Panc1 (cell line): ENCODE measurements at places on chromosomes 7 and 10.

- DNase-seq, result peak; percentile 20
Observed at GRCh38 chr10:48655411-48656240, 29.0 kb upstream of the WDFY4 start.

DNA sequence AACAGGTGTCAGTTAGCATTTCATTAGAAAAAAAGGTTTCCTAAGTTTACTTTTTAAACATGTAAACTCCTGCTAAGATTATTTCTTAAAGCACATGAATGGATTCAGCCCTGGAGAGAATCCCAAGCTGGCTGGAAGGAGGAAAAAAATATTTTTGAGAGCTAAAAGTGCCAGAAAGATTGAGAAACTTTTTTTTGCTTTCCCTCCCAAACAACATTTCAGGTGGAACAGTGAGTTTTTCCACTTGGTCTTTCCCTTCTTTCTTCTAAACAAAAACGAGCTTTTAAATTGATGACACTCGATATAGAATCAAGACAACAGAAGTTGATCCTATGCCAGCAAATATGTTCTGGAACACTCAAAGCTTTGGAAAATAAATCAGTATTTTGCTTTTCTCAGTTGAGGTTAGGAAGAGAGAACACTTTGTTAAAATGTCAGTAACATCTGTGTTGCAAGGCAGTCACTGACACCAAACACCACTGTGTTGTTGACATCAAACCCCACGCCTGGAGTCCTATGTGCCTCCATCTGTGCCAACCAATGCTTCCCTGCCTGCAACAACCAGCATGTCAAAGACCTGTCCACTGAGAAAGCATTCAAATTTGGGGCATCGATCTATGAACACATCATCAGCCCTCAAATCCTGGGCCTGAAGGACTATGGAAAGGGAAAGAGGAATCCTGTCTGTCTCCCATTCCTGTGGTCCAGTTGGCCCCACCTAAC, 22.9 kb upstream of the INSIG1 start:
- no peak for DNase-seq

DNA sequence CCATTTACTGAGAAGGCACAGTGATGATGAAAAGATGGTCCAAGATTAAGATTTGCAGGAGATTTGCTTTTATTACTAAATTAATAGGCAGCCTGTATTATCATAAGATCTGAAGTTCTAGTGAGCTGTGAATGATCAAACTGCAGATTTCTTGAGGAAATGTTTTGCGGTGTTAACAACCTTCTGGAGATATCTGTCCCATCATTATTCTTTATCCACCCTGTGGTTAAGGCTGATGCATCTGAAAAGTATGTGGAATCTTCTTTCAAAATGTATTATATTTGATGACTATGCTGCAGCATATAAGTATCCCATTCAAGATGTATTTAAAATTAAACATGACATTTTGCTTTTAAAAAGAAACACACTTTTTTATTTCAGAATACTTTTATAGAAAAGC, 150.3 kb downstream of the POLR1F start:
- DNase-seq, result no peak

DNA sequence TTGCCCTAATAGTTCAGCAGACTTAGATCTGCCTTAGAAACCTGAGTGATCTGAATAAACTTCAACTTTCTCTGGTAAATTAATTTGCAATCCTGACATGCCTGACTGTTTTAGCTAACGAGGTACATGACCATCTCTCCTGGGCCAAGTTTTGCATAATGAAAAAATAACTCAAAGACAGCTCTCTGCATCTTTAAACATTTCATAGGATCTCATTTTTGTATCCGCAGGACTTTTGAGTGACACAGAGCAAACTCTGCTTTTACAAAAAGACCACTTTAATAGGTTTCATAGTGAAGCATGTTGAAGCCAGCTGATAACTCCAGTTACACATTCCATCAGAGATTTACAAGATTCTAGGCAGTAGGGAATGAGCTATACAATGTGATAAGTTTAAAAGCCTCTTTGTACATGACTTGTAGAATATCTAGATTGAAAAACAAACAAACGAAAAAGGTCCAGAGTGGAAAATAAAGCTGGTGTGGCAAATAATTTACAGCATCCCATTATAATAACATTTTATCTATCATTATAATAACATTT, 2.1 kb downstream of the PRKG1 start:
- DNase-seq, result no peak

- DNase-seq, result no peak
Observed at GRCh38 chr10:129023082-129023481, 444.0 kb upstream of the MGMT start.

GRCh38 chr7:7119729-7120128, 62.6 kb upstream of the C1GALT1 start:
- DNase-seq, result no peak

- no peak for DNase-seq
Observed at GRCh38 chr7:1940402-1940786, 270.3 kb downstream of the ELFN1 start.

DNA sequence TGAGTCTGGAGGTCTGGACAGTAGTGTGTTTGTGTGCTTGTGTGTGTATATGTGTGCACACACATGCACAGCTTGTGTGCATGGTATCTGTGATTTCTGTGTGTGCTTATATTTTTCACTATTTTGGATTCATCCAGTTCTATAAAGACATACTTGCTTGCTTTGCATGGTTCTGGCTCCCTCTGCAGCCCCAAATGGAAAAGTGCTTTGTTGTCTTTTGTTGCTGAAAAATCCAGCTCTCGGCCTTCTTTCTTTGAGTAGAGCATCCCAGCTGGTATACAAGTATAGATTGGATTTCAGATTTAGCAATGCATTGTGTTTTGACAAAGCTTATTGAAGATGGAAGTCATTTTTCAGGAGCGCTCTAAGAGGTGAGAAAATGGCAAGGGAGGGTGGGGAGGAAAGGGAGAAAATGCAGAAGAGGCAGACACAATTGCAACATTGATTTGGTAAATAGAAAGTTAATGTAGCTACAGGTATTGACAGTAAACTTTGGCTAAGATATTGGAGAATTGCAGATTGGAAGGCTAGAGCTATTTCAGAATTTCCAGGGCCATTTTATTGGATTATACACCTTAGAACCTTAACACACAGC, 333.9 kb downstream of the AUTS2 start:
- peak; percentile 8 for DNase-seq

DNA sequence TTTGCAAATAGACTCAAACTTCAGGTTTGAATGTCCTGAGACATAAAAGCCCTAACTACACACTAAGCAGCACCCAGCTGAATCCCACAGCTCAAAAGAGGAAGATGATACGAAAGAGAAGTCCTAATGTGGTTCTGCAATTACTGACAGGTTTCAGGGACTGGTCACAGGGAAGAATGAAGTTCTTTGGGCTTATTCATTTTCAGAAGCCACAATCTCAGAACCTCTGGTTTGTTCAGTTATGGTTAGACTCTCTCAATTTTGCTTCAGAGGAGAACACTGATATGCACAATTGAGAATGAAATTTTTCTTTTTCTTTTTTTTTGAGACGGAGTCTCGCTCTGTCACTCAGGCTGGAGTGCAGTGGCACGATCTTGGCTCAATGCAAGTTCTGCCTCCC, 94.6 kb upstream of the FAM180A start:
- no peak for DNase-seq

DNA sequence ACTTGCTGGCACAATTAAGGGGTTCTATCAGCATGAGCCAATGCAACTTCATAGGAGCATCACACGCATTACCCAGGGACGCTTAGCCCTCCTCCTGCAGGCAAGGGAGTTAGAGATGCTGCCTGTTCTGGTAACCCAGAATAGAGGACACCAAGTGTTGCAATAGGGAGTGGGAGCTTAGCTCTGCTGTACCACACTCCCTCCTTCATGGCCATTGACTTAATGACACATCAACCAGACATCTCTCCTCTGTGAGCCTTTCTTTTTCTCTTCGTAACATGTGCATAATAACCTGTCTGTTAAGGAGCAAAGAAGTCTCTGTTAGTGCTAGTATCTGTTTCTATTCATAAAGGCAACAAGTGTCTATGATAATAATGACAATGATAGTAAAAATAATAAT, 282.4 kb downstream of the SORCS3 start:
- DNase-seq, result no peak

DNA sequence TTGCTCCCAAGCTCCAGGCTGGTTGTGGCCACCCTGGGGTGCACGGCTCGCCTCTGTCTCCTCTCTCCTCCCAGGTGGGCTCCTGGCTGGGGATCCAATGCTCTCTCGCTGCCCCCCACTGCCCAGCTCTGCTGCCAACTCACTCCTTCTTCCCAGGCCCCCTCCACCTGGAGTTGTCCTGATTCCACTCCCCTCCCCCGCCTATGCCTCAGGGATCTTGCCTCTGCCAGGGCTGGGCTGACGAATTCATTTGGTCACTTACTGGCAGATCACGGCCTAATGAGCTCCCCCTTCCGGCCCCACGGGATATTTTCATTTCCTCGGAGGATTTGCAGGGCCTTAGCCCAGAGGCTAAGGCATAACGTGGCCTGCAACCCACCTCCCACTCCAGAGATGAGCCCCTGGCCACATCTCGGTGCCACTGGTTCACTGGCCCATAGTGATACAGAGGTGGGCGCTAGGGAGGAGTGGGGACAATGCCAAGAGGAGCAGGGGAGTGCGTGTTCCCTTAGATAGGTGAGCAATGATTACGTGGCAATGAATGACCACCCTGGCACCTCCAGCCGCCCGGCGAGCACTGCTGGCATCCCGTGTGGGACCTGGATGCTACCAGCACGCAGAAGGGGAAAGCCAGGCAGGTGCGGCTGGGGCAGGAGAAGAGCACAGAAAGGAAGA, 344.6 kb upstream of the SHH start:
- peak; percentile 46 for DNase-seq

DNA sequence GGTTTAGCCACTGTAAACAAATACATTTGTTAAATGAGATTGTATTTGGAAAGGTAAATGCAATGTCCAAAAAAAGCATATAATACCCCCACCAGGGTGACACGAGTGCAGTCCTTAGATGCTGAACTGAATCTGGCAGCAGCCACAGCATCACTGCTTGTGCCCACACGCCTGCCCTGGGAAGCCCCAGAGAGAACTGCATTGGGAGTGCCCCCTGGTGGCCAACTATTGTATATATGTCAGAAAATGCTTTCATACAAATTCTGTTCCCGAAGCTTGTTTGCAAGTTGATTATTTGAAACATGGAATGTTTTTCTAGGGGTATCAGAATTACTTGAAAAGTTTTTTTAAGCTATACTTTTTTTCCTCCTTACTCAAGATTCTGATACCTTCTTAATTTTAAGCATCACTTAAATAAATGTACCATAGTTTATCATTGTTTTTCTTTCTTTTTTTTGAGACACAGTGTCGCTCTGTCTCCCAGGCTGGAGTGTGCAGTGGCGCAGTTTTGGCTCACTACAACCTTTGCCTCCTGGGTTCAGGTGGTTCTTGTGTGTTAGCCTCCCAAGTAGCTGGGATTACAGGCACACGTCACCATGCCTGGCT, 50.1 kb downstream of the LANCL2 start:
- peak; percentile 65 for DNase-seq

GRCh38 chr7:88490874-88491273, 184.2 kb upstream of the STEAP4 start:
- DNase-seq, result no peak

DNA sequence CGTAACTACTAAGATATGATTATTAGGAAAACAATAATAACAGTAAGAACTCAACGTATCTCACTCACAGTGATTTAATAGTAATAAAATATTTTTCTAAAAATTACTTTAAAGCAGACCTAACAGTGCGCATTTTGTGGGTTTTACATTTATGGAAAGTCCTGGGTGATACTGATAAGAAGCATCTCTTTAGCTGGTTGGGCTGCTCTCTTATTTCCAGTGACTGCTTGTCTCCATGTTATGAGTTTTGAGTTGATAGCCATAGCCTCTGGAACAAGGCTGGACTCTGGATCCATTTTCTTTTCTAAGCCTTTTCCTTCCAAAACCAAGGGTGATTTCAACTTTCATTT, 29.5 kb upstream of the INHBA start:
- no peak for DNase-seq

- DNase-seq, result no peak
Observed at GRCh38 chr7:151833691-151834090, 43.2 kb downstream of the PRKAG2 start.

DNA sequence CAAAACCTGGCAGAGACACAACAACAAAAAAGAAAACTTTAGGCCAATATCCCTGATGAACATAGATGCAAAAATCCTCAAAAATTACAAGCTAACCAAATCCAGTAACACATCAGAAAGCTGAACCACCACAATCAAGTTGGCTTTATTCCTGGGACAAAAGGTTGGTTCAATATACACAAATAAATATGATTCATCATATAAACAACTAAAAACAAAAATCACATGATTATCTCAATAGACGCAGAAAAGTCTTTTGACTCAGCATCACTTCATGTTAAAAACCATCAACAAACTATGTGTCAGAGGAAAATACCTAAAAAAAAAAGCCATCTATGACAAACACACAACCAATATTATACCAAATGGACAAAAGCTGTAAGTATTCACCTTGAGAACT, 283.5 kb downstream of the THSD7A start:
- peak; percentile 12 for DNase-seq

GRCh38 chr10:126663328-126663727, 7.2 kb downstream of the C10orf90 start:
- DNase-seq, result no peak

GRCh38 chr10:43231523-43232078, 35.3 kb downstream of the RASGEF1A start:
- DNase-seq, result no peak

GRCh38 chr10:80204677-80205476, 460 bp downstream of the ANXA11 start:
- no peak for DNase-seq

DNA sequence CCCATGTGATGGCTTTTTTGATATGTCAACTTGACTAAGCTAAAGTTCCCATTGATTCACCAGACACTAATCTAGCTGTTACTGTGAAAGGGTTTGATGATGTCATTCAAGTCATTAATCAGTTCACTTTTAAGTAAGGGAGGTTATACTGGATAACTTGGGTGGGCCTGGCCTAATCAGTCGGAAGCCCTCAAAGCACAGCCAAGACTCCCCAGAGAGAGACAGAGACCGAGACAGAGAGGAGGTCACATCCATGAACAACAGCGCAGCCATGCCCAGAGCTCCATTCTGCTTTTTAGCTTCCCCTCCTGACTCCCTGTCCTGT, 103.4 kb downstream of the TRIL start:
- DNase-seq, result no peak

DNA sequence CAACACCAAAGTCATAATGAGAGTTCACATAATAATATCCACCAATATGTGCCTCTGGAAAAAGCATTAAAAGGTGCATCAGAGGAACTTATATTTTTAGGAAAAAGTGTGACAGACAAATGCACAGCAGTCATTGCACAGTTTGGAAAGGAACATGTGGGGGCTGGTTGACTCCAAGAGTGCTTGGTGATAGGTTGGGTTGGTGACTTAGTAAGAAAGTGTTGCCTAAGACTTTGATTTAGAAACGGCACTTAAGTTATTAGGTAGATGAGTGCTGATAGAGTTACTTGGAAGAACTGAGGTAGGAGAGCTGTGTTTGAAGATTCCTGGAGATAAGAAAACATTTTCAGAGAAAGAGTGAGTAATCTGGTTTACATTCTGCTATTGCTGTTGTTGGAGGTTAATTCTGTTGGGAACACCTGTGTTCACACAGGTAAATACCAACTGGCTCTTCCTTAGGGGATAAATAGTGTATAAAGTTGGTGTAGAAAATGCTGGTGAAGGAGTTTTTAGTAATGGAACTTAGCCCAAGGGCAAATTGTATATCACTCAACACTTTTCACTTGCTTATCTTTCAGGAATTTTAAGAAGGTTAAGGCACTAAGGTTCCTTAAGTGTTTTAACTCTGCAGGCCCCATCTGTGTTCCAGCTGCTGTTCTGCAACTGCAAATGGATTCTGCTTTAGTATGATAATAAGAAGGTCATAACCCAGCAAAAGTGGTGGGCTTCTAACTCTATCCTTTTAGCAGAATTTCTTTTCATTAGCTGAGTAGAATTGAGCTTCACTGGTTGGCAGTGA, 196.1 kb downstream of the NSUN6 start:
- DNase-seq, result no peak
